ENCODE measurements at places on chromosomes 3 and 15.

DNA sequence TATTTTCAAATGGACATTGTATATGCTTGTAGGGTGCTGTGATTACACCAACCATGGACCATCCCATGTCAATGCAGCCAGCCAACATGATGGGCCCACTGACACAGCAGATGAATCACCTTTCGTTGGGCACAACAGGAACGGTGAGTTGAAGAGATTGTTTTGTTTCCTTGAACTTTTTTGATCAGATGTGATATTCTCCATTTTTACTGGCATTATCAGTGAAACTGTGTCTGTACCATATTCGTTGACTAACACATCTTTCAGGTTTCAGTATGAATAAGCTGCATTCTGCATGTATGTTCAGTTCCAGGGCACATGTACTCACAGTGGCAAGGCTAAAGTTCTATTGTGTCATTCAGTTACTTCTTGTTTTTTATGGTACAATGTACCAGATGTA lies 655.2 kb downstream of the RBMS3 start:
- DNase-seq = no peak

GRCh38 chr3:46719735-46720271 lies 2.1 kb upstream of the PRSS50 start:
- DNase-seq = no peak

- no peak for DNase-seq
Observed at GRCh38 chr15:65370885-65371284, 6.9 kb downstream of the IGDCC3 start.

GRCh38 chr3:189572249-189572648 lies 58.9 kb upstream of the TP63 start:
- peak; percentile 28 for DNase-seq

DNA sequence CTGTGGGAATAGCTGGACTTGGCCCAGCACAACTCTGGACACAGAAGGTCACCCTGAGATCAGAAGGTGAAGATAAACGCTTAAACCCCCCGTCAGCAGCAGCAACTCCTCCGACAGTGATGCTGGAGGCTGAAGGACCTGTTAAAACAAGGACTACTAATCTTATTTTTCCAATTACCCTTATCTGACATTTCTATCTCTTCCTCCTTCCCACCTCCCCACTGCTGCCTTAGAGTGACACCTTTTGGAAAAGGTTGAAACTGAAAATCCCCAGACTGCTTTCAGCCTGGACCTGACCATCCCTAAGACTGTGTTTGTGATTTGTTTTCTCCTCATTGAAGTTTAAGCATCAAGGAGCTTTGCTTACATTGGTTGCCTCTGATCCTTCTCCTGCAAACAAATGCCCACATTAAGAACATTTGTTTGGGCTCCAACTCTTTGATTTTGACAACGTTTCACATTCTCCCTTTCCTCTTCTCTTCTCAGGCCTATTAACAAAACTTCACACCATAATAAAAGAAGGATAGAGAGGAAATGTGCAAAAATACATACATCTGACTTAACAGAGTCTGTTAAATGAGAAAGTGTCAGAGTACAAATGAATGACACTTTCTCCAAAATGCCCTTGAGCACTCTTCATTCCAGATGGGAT lies 410.6 kb upstream of the WNT5A start:
- DNase-seq = peak; percentile 39

DNA sequence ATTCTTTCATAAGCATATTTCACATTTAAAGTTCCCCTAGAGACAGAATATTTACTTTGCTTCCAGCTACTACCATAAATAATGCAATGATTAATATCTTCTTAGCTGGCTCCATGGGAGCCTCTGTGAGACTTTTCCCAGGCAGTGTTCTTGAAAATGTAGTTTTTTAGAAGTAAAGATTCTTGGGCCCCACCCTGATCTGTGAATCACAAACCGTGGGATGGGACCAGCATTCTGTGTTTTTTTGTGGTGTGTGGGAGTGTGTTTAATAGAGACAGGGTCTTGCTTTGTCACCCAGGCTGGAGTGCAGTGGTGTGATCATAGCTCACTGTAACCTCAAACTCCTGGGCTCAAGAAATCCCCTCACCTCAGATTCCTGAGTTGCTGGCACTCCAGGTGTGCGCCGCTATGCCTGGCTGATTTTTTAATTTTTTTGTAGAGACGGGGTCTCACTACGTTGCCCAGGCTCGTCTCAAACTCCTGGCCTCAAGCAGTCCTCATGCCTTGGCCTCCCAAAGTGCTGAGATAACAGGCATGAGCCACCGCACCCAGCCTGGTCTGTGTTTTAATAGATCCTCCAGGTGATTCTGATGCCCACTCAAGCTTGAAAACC lies 83.0 kb downstream of the KLHL25 start:
- no peak for DNase-seq

DNA sequence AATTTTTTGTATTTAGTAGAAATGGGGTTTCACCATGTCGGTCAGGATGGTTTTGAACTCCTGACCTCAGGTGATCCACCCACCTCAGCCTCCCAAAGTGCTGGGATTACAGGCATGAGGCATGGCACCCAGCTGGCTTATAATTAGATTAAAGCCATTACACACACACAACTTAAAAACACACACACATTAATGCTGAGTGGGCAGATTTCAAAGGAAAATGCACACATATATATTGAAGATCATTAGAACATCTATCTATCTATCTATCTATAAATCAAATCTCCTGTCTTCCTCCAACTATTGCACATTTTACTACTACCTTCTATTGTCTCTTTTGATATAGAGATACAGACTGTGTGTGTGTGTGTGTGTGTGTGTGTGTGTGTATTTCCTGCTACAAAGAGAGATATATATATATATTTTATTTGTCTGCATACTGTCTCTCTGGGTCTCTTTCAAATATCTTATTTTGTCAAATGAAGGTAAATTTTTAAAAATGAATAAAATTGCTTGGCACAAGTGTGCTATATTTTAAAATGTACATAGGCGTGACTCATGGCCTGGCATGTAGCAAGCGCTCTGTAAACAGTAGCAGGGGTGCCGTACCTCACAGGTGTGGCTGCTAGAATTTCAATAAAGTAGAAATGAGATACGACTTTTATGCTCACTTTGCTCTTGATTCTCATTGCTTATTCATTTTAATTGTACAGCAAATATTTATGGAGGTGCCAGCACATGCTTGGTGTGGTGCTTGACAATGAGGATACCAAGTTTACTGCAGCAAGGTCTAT lies 655.8 kb downstream of the AGBL1 start:
- DNase-seq = no peak

DNA sequence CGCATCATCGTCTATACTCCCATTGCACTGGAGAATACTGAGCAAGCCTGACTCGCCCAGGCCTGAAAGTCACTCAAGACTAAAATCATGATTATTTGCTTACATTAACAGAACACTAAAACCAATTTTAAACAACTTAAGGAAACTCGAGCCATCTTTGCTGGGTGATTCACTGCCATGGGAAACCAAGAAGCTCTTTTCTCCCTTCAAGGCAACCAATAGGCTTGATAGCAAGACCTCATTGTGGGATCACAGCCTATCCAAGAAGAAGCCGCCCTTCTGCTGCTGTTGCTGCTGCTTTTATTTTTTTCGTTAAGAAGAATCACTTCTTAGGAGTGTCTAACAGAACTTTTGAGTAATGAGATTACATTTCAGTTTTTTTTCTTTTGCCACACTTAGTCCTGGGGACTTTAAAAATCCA lies 479.4 kb downstream of the FOXP1 start:
- peak; percentile 96 for DNase-seq

GRCh38 chr3:120775411-120775810 lies 32.9 kb downstream of the GTF2E1 start:
- DNase-seq = no peak

DNA sequence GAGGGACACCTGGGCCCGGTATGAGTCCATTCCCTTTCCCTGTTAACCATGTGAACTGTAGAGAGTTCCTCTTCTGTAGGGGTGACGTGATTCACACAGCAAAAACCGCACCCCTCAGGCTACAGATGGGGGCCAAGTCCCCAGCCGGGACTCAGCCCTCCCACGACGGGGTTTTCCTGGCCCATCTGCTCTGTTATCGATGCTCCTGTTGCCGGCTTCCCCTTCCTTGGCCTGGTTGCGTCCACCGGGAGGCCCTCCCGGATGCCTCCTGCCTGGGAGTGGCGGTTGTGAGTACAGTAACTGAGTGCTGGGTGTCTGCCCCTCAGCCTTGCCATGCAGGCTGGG lies 817 bp upstream of the PLXNA1 start:
- DNase-seq = peak; percentile 48

DNA sequence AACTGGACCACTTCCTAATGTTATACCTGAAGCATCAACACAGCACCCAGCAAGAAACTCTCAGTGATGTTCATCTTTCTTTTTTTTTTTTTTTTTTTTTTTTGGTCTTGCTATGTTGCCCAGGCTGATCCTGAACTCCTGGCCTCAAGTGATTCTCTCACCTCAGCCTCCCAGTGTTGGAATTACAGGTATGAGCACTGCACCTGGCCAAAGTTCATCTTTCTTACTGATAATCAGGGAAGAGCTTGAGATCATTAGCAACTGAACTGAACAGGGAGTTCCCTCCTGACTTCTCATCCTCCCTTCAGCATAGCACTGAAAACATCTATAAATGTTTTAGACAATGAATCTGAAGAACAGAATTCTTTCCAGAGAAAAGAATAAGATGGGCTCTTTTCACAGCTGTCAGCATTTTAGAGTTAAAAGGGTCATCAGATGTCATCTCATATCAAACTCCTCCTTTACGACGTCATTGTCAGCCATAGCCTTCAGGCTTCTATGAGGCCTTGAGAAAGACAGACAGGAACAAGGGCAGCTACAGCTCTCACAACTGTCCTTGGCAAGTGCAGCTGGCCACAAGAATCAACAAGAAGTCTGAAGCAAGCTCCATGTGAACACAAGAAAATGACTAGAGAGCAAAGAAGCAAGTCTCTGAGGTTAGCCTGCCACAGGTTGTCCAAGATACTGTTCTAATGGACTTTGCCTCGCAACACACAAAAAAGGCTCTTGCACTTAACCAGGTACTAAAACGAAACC lies 33.8 kb downstream of the SCAP start:
- DNase-seq = no peak

DNA sequence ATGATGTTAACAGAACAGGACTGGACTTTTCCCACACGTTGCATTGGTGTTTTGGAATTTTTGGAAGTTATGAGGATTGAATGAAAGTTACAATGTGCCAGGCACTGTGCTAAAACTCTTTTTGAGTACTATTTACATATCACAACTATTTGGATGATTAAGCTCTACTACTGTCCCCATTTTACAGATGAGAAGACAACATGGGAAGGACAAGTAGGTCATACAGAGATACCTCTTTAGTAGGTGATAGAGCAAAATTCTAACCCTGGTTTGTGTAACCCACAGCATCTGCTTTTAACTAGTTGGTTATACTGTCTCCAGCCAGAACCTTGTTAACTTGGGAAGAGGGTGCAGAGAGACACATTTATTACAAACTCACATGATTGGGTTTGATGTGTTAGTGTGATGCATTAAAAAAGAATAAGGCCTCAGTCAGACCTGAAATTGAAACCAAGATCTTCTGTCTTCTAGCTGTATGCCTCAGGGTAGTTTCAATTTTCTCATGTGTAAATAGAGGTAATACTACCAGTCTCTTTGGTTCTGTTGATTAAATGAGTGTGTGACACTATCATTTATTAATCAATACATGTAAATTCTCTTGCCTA lies 1.4 kb downstream of the NDUFB4 start:
- DNase-seq = no peak

- DNase-seq = no peak
Observed at GRCh38 chr3:74366331-74366730, 248.1 kb downstream of the CNTN3 start.

DNA sequence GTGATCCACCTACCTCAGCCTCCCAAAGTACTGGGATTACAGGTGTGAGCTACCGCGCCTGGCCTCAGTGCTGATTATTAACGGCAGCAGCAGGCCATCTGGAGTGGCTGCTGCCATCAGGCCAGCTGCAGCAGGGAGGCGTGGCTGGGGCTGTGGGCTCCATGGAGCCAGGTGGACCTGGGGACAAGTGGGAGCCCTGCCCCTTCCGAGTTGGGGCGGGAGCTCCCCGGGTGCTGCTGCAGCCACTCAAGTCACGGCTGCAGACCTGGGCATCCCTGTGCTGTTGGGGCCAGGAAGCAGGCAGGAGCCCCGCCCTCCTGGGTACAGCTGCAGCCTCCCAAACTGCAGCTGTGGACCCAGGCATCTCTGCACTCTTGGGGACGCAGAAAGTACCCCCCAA lies 23.9 kb downstream of the LRRC49 start:
- DNase-seq = no peak

GRCh38 chr15:66108483-66109265 lies 144.9 kb downstream of the MEGF11 start:
- DNase-seq = no peak

DNA sequence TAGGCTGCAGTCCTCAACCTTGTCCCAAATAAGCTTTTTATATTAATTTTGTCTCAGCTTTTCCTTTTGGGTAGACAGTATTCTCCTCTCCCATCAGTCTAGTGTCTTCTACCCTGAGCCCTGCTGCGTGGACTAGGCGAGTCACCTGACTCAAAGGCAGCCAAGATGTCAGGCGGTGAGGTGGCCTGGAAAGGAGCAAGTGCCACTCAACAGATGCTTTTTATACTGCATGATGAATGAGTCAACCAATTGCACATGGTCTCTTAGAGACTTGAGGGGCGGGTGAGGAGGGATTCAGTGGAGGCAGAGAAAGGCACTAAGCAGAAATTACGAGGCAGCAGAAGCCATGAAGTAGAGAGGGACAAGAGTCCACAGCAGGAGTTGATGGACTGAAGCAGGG lies 95.9 kb downstream of the FRMD4B start:
- peak; percentile 6 for DNase-seq
